GM13976 (cell line): ENCODE measurements at places on chromosomes 1 and 21.

DNA sequence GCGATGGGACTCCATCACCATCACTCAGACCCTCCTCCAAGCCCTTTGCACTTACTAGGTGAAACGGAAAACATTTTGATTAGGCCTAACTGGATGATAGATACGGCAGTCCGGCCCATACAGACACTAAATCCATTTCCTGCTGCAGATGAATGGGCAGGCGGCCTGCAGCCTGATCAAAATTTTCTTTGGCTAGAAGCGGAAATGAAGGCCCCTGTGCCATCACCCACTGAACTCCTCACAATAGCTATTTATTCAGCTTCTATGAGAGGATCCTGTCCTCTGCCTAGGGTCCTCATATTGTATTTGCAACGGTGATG lies 200.5 kb downstream of the OMA1 start:
- DNase-seq = no peak

GRCh38 chr1:175200678-175201521 lies 8.3 kb upstream of the KIAA0040 start:
- DNase-seq = no peak

DNA sequence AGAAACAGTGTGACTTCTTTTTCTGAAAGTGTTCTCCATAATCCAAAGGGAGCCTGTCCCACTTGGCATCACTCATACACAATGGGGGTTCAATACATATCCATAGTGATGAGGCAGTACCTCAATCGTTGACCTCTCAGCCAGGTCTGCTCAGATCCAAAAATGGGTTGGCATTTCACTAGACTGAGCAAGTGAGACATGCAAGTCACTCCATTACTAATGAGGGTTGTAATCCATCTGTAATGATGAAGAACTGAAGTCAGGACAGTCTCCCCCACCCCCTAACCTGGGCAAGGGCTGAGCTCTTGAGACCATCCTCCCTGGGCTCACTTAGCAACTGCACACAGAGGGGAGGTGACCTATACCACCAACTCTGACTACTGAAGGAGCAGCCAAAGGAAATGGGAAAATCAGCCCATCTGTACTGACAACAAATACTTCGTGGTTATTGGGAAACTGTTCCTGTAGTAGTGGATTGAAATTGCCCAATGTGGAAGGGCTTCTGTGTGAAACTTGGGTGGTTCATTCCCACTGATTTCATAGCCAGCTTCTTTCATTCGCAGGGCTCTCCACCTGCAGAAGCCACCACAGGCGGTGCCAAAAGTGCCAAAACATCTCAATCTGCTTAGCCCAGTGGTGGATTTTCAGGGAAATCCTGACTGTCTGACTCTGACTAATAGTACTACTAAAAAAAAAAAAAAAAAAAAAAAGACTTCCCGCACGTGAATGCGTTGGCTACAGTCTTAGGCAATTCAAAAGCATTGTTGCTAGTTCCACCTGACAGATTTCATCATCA lies 5.0 kb downstream of the NGF start:
- DNase-seq = no peak

- DNase-seq = no peak
Measured at GRCh38 chr1:116877141-116877818, 32.4 kb upstream of the PTGFRN start.

DNA sequence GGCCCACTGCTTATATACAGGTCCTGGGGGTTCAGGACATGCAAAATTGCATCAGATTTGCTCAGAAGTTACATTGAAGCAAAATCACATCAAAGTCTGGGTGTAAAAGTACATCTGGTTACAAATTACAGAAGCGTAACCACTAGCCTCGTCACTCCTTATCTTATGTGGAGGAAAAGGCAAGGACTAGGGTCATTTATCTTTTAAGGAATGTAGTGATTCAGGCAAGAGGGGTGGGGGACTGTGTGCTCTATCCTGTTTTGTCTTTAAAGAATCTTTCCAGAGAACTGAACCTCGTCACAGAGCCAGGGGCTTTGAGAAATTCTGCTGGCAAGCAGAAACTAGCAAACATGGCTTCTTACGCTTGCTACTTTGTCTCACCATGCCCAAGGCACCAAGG lies 61.1 kb upstream of the RAB4A start:
- DNase-seq = no peak
